ENCODE measurements at places on chromosomes 2 and 18.

GRCh38 chr2:45354776-45355175 is 256.3 kb downstream of the SRBD1 start:
- no peak for DNase-seq

DNA sequence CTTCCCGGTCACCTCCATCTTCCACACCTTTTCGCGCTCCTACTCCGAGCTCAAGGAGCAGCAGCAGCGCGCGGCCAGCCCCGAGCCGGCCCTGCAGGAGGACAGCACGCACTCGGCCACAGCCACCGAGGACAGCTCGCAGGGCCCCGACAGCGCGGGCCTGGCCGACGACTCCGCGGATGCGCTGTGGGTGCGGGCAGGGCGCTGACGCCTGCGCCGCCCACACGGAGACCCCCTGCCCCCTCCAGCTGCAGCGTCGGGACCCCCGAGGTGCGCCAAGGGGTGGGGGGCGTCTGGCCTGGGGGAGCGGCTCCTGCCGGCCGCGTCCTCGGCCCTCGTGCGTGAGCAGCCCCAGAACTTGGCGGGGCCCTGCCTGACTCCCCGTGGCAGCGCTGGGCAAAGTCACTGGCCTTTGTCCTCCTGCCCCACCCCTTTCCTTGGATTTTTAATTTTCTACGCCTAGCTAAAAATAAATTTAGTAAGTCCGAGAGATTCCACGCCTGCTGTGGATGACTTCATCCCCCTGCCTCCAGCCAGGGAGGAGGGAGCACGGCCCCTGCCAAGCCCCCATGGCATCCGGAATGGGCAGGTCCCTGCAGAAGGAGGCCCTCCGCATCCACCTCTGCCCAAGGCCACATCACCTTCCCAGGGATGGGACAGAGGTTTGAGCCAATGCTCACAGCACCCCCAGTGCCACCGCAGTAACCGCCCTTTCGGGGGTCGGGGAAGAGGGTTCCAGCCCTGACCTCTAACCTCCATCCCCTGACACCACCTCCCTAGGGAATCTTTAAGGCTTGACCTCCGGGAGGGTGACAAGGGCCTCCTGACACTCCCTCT is 51.6 kb downstream of the SLC66A2 start:
- DNase-seq = no peak

DNA sequence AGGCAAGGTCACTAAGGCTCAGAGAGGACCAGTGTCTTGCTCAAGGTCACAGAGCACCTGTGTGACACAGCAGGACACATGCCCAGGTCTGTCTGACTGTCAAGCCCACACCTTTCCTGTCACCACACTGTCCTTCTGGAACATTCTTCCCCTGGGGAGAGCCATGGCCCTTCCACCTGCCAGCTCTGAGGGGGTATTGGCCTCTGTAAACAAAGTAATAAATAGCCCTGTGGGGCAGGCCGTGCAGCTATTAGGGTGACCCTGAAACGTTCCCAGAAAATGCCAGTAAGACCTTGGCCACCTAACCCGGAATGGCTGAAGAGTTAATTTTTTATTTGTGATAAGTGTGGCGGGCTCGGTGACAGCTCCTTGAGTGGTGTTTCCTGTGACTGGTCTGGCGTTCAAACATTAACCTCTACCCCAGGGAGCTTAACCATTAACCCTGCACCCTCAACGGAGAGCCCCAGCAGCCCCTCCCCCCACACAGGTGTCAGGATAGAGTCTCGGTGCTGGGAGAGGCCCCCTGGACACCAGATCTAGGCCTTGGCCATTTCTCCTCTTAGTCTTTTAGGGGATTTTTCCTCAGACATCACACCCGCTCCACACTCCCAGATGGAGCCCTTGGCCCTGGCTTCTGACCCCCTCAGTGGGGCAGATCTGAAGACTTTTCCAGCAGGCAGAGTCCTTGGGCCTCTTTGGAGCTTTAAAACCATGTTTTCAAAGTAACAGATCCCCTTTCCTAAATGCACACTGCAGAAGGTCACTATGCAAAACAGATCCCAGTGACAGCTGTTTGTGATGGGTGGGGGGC is 36.6 kb downstream of the SCTR start:
- no peak for DNase-seq

DNA sequence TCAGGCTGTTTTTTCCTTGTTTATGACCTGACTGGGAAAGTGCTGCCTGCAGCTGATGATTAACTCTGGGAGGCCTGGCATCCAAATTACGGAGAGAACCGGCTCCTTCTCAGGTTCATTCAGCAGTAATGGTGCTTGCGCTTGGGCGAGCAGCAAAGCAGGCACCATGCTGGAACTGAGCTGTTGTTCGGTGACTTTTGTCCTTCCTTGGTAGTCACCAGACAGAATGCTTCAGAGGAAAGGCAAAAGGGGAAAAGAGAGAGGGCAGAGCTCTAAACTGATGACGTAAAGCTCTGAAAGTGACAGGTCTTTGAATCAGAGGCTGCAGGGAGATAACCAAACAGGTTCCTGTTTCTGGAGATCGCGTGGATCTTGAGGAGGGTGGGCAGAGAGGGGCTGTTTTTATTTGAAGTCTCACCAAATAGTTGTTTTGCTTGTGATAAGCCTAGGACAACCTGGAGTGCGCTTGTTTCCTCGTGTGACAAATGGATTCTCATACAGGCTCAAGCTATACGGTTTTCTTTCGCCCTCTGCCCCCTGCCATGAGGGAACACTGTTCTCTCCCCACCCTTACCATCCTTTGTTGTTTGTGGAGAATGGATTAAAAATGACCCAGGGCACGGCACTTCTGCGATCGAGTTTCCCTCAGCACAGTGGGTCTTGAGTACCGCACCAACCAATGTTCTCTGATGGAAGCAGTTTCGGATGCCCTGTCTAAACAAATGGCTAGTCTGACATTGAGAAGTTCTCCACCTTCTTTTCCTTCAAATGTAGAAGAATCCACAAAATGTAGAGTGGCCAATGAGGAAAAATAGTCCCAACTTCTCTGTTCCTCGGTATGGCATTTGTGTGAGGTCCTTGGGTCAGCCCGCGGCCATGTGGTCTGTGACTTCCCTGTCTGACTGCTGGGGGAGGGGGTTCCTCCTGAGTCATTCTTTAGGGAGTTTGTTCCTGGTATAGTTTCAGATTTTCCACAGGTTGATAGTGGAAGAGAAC is 1.3 kb downstream of the RASGRP3 start:
- no peak for DNase-seq

- DNase-seq = no peak
Measured at GRCh38 chr18:30491815-30492551, 550.6 kb downstream of the DSC3 start.

- DNase-seq = no peak
Measured at GRCh38 chr18:66138642-66139041, 387.8 kb downstream of the CDH7 start.

- DNase-seq = no peak
Measured at GRCh38 chr18:27954226-27954625, 222.7 kb downstream of the CDH2 start.

- DNase-seq = no peak
Measured at GRCh38 chr18:61815885-61816470, 76.8 kb downstream of the RNF152 start.

DNA sequence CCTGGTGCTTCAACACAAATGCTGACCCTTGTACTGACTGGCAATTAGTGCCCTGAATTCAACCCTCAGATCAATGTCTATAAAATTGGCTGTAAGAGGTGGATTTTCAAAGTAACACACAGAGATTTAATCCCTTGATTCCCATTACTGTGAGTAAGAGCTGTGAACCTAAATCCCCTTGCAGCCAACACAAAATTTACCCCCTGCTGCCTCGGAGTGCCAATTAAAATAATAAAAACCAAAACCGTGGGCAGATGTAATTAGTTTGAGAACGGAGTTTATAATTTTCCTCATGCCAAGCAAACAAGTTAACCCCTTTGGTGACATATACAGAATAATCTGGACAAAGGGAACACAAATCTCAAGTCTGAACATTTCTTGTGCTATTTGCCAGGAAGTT is 55.8 kb upstream of the REV1 start:
- DNase-seq = no peak
